ENCODE measurements at places on chromosomes 5 and 9.

- DNase-seq = no peak
Observed at GRCh38 chr9:100204796-100205195, 105.8 kb downstream of the INVS start.

- no peak for DNase-seq
Observed at GRCh38 chr5:131254741-131255140, 9.1 kb upstream of the CDC42SE2 start.

DNA sequence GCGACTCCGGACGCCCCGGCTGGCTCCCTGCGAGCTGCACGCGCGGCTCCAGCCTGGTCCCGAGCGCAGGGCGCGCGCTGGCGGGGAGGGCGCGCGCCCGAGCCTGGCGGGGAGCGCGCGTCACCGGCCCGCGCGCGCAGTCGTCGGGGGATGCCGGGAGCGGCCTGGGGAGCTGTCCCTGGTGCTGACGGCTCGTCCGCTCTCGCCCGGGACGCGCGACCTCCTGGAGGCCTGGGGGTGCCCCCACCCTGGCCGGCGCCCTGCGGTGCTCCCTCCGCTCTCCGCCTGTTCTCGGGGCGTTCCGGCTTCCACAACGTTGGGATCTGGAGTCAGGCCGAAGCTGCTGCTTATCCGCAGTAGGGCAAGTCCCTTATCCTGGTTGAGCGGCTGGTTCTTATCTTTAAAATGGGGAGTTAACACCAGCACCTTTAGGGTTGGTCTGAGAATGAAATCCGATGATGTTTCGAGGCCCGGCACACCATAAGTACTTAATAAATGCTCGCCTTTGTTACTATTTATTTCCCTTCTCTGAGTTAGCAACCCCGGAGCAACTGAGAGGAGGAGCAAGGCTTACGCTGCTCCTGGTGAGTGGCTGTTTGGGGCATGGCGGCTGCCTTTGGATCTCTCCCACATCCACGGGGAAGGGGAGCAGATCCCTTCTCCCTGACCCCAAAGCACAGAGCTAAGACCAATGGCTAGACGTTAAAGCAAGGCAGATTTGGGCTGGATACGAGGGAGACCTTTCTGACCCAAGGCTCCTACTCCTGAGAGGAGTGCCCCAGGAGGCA lies at the start of gene FAM163B:
Gene FAM163B, minus strand, starts transcription at position 79 of the 788 bp plus-strand sequence. CDS start 29,166 bp downstream, outside the sequence.
- peak; percentile 48 for DNase-seq

GRCh38 chr5:167709625-167710024 lies 581.8 kb upstream of the WWC1 start:
- DNase-seq = no peak

- DNase-seq = peak; percentile 66
Observed at GRCh38 chr5:83564069-83564749, 92.7 kb downstream of the VCAN start.

DNA sequence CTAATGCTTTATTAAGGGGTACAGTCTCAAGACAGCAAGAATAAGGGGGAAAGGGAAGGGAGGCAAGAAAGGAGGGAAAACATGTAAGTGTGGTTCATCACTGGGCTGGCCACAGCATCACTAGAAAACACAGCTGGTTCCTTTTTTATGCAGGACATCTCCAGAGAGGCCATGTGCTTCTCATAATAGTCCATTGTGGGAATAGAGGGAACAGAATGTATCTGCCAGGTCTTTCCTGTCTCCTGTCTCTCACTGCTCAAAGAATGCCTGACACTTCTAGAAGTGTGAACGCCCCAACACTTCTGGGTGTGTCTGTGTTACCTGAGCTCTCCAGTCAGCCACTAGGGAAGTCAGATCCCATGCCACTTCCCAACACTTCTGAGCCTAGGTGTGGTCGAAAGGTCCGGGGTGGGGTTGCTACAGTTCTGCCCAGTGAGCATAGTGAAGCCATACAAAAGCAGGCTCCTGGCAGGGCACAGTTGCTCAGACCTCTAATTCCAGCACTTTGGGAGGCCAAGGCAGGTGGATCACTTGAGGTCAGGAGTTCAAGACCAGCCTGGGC lies 255.6 kb upstream of the SLC30A5 start:
- DNase-seq = no peak

- peak; percentile 68 for DNase-seq
Observed at GRCh38 chr9:122122903-122123632, 30.0 kb upstream of the TTLL11 start.

DNA sequence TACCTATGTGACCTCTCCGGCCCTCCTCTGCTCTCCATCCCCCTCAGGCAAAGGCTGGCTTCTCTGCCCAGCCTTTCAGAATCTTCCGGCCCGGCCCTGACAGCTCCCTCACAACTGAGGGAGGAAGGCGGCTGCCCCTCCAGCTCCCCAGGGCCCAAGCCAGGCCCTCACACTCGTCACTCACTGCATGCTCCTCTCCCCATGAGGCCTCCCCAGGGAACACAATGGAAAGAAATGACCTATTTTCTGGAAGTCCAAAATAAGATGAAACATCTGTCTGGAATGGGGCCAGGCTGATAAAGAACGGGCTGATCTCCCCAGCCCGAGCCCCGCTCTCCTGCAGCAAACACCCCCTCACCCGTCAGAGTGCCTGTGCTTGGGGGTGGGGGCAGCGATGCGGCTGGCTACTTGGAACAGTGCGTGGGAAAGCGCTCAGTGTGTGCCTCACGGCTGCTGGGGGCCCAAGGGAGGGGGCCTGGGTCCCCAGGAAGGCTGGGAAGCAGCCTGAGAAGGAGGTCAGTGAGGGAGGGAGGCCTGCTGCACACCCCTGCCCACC lies 11.3 kb downstream of the PDGFRB start:
- peak; percentile 92 for DNase-seq

- DNase-seq = peak; percentile 91
Observed at GRCh38 chr5:154368041-154368800, 77.6 kb upstream of the SAP30L start.

- DNase-seq = no peak
Observed at GRCh38 chr9:78143281-78144007, 92.4 kb upstream of the CEP78 start.

Data from fibroblast of villous mesenchyme (primary cell).